ENCODE measurements at places on chromosomes 7 and 10.

- DNase-seq: no peak
Observed at GRCh38 chr10:55449981-55450380, 649.0 kb upstream of the PCDH15 start.

DNA sequence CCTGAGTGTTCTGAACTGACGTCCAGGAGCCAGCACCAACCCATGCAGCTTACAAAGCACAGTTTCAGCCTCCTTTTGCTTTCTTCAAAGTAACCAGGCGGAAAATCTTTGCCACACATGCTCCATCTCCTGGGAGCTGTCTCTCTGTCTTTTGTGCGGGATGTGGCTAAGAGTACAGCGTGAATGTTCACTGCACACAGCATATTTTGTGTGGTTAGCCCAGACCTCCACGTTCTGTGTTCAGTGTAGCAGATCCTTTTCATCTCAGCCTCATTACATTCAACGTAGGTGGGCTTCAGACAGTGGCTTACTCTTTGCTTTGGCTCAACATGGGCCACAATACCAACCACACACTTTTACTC lies 200.8 kb downstream of the TNS3 start:
- DNase-seq: no peak

- no peak for DNase-seq
Observed at GRCh38 chr7:111753968-111754367, 191.7 kb upstream of the IMMP2L start.

DNA sequence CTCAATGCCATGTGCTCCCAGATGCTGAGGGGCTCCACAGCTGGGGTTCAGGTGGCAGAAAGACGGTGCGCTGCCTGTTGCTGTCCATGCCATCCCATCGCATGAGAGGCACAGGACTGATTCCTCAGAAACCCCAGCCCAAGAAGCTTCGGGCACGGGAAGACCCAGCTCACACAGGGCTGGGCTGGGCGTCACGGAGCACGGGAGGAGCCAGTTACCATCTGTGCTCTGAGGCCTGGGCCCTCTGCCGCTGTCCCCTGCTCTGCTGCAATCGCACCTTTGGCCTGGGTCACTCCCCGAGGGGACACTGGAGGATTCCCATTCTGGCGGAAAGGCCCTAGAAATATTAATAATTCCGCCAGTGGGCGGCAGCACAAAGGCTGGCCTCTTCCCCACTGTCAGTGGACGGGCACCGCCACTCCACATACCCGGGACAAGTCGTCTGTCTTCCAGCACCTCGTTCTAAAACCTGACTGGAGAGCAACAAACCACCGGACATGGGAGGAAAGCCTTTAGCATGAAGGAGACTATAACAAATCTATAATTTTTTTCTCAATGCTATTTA lies 92.1 kb downstream of the PIP4K2A start:
- DNase-seq: no peak

GRCh38 chr7:155340071-155340531 lies 42.4 kb downstream of the INSIG1 start:
- DNase-seq: no peak

DNA sequence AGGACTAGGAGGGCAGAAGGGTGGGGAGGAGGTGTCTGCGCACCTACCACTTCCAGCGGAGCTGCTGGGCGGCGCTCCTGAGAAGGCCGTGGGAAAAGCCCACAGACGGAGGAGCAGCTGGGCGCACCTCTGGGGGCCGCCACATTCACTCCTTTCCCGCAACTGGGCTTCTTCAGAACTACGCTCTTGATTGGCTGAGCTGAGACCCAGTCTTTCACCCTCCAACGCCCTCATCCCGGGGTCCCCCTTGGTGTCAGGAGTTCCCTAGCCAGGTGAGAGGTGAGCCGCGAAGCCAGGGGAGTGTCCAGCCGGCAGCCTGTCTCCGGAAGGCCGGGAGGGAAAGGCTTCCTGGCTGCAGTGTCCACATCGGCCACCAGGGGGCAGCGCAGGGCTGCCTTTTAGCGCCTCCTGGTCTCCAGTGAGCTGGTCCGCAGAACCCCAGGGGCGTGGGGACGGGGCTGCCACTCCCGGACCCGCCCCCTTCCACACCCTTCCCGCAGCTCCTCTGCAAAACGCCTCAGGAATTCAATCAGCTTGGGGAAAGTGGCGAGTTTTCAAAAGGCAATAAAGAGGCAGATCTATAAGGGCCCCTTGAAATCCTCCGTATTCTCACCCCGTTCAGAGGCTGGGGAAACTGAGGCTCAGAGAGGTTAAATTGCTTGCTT lies 98.8 kb downstream of the CHST15 start:
- DNase-seq: peak; percentile 60

DNA sequence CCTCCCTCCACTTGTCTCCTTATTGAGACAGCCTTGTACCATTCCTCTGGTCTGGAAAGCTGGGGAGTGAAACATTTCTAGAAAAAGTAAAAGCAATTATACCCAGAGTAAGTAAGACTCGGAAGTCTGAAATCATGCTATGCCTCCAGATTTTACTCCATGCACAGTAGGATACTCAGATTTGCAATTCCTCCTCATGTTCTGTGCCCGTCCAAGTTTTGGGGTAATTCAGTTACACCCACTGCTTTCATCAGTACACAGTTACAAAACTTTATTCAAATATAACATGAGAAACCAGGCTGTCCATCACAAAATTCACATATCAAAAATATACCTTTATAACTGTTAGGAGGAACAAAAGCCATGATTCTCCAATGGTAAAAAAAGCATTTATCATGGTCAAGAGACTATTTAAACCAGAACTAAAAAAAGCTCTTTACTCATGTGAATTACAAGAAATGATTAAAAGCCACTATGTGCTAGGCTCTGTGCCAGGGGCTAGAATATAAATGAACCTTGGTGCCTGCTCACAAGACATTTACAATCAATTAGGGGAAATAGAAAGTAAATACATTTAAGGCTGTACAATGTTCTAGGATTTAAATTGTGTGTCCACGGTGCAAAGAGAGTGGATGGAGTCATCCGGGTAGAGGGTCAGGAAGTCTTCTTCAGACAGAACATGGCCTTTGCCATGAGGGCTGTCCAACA lies 320.2 kb downstream of the ELMO1 start:
- no peak for DNase-seq

DNA sequence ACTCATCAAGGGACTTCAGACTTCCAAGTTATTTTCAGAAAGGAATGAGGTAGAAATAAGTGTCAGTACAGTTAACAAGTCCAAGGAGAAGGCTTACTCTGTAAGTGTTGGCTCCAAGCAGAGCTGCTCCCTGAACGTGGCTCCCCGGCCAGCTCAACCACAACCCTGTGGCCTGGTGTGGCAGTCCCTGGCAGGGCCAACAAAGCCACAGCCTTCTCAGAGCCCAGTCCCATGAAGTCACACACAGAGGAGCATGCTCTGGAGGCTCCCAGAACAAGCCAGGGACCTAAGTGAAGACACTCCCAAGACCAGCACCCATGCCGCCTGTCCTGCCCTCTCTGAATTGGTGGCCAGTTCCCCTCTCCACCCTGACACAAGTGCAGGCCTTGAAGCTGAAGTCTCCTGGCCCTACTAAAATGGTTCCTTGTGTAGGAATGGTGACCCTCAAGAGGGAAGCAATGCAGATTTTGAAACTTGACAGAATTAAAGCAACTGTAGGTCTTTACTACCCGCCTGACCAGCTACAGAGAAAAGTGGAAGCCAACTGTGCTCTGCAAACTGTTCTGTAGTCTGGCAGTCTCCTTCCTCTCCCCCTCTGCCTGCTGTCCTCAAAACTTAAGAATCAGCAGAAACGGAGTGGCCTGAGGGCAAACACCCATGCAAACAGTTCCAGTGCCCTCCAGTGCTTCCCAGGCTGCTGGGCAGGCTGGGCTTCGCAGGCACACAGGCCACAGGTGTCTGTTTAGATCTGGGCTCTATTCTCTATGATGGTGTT lies 51.1 kb downstream of the NOD1 start:
- DNase-seq: no peak

DNA sequence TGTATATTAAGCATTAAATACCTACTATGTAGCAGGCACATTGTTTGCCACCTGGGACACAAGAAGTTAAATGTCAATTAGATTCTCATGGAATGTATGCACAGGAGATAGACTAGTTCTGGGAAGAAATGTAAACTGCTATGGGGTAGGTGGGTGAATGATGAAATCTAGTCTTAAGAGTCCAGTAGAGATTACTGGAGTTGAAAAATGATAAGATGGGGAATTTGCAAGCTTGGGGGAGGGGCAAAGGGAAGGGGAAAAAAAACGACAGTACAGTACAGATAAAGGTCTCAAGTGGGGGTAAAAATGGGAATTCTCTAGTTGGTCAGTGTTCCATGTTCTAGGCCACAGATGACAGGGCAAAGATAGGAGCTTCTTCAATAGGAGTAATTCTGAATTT lies 94.4 kb downstream of the ATE1 start:
- no peak for DNase-seq

DNA sequence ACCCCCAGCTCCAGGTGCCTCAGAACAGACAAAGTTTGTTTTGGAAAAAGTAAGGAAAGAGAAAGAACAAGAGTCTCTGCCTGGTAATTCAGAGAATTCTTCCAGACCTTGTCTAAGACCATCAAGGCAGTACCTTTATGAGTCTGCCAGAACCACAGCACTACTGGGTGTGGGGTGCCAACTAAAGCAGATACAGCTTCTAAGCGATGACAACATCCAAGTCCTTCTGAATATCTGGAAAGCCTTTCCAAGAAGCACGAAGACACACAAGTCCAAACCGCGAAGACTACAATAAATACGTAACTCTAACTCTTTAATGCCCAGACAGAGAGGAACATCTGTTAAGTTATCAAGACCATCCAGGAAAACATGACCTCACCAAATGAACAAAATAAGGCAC lies 94.3 kb downstream of the SIRT1 start:
- no peak for DNase-seq

DNA sequence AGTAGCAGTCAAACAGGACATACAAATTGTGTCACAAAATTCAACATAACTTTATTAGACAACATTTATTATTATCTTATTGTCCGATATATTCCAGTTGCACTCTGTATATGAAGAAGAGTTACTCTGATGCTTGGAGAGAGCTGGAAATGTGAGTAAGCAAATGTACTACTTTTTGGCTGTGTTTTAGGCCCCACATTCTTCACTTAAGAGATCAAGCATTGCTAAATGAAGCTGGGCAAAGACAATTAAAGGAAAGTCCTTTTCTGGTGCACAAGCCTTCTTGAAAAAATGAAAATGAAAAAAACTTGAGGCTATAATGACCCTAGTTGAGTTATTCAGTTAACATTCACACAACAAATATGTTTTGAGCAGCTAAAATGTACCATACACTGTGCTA lies 26.1 kb downstream of the MYPN start:
- no peak for DNase-seq

DNA sequence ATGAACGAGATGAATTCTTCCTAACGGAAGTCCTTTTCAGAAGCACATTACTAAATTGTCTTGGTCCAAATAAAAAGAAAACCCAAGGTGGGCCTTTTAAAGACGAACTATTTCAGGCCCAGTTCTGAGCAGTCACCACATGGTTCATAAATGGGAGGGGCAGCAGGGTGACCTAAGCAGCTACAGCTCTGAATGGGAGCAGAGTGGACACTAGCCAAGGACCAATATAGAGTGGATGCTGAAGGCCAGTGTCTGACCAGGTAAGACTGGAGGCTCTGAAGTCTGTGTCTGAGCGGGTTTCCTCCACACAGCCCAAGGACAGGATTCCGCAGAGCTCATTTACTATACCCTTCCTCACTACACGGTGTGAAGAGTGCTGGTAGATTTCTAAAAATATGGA lies 159.1 kb downstream of the TMEM26 start:
- no peak for DNase-seq

- DNase-seq: no peak
Observed at GRCh38 chr7:37765872-37766525, 82.4 kb upstream of the NME8 start.

GRCh38 chr7:142785841-142786250 lies 15.1 kb downstream of the PRSS2 start:
- DNase-seq: no peak

DNA sequence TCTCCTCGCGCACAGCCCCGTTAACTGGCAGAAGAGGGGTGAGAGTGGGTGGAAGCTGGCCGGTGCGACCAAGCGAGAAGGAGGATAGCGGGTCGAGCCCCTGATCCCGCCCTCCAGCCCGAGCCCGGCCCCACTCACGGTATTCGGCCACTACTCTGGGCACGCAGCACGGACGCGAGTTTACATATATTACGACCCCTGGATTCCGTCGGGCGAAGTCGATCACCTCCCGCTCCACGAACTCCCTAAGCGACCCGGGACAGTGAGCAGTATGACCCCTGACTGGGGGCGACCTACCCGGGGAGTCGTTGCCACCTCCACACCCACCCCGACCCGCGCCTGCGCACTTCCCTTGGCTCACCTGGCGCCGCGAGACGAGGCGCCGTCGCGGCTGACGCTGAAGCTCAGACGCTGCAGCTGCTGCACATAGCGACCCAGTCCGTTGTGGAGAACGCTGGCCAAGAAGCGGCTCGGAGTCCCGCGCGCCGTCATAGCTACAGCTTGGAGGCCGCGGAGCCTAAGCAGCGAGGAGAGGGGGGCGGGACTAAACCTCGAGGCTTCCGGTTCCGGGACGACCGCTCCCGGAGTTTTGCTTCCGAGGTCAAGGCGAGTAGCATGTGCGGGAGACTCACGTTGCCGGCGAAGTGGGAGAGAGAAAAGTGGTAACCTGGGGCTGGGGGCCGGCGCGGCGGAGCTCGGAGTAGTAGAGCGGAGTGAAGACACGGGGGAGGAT lies at the start of the genes MRPL43 and TWNK:
MRPL43 (minus strand) TSS at position 546 of the 733 bp plus-strand sequence; CDS start at position 492, 54 bp downstream.
TWNK (plus strand) TSS at position 592 of the 733 bp plus-strand sequence. CDS start 668 bp downstream, outside the sequence.
- peak; percentile 66 for DNase-seq

- DNase-seq: no peak
Observed at GRCh38 chr7:110010359-110010758, 1080.6 kb upstream of the LRRN3 start.

DNA sequence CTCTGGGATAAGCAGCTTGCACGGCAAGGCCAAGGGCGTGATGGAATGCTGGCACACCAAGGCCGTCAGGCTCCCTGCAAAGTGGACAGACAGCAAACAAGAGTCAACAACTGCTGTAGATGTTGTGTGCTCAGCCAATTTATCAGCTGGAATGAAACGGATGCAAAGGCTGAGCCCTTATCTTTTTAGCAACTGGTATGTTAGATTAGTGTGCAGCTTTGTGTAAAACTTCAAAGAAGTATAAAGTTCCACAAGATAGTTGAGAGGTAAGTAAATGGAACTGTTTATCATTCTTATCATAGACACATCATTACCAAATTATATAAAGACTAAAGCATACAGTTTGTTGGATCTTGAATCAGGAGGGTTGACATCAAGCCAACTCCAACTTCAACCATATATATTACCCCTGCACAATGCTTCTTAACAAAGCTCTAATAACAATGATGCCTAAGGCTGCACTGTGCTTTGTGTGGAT lies 289.0 kb downstream of the TNS3 start:
- DNase-seq: no peak

DNA sequence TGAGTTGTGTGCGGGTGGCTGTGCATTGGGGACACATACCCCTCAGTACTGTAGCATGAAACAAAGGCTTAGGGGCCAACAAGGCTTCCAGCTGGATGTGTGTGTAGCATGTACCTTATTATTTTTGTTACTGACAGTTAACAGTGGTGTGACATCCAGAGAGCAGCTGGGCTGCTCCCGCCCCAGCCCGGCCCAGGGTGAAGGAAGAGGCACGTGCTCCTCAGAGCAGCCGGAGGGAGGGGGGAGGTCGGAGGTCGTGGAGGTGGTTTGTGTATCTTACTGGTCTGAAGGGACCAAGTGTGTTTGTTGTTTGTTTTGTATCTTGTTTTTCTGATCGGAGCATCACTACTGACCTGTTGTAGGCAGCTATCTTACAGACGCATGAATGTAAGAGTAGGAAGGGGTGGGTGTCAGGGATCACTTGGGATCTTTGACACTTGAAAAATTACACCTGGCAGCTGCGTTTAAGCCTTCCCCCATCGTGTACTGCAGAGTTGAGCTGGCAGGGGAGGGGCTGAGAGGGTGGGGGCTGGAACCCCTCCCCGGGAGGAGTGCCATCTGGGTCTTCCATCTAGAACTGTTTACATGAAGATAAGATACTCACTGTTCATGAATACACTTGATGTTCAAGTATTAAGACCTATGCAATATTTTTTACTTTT lies 1.8 kb downstream of the DDIT4 start:
- no peak for DNase-seq
